ENCODE measurements at places on chromosomes 1 and 21.

GRCh38 chr1:117166076-117166475 is 44.5 kb upstream of the TRIM45 start:
- no peak for DNase-seq

DNA sequence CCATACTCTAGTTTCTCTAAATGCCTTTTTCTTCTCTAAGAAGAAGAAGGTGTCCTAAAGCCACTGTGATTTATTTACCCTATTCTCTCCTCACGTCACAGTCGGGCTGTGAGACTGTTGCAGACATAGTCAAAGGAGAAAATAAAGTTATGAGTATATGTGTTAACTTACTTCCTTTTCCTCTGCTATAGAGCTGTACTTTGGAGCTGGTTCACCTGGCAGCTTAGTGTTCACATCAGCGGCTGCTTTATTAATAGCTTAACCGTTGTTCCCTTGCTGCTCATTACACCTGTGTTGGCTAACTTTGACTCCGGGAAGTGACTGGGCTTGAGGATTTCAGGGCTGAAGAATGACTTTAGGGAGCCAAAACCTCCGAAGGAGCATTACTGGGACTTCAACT is 3.6 kb downstream of the PFKFB2 start:
- DNase-seq: no peak

DNA sequence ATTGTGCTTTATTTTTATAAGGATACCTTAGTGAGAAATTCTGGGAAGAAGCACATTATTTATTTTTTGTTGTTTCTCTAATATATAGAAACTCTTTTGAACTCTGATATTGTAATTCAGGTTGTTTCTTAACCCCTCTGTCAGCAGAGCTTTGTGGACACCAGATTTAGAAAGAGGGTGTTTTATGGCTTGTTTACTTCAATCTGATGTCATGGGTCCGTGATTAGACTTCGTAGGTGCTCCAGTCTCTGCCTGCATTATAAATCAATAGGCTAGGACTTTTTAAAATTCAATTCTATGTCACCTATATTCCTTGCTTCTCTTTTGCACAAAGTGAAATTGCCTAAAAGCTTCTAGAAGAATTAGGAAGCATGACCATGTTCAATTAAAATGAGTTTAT is 47.3 kb upstream of the CCDC190 start:
- no peak for DNase-seq

DNA sequence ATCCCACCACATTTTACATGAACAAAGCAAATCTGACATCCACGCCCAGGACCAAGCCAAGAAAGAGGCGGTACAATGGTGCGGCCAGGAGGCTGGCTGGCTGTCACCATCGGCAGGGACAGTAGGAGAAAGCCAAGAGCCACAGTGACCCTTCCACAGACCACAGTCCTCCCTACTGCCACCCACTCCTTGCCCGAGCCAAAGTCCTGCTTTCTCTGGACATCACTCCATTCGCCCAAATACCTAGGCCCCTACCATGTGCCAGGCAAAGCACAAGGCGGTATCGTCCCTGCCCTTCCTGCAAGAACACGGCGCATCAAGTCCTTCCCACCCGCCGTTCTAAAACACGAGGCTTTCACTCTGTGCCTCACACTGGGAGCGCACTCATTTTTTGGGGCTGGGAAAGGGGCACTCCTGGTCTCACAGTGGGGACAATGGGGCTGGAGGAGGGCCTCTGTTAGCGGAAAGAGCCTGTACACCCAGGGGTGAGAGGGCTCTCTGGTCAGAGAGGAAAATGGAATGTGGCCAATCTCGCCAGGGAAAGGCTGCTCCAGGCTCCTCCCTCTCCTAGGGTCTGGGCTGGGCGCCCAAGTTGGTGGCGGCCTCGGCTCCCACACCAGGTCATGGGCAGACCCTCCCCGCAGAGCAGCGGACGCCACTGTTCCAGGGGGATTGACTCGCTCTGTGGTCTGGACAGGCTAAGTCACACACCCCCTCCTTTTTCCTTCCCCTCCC is 26.5 kb downstream of the SSBP3 start:
- no peak for DNase-seq

DNA sequence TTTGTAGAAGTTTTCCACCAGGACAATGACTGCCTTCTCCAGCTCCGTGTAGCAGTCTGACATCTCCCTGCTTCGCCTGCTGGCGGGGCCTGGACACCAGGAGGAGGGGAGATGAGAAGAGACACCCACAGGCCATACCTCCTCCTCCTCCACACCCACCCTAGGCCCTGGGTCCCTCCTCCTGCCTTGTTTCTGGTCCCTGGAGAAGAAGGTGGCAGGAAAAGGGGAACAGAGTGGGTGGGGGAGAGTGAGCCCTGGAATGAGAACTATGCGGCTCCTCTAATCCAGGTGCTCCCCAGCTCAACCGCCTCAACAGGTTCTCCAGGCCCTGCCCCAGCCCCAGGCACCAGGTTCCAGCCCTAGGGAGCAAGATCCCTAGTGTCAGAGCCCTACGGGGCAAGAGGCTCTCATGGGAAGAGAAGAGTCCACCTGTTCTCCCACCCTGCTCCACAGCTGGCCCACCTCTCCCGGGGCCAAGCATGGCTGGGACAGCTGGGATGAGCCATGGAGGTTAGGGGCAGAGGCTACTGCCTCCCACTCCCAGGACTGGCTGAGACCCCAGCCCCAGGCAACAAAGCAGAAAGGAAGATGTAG is 4.8 kb downstream of the S100A16 start:
- DNase-seq: no peak

GRCh38 chr1:200338451-200338850 is 71.4 kb downstream of the ZNF281 start:
- no peak for DNase-seq

GRCh38 chr1:205024679-205025078 is 18.3 kb upstream of the CNTN2 start:
- no peak for DNase-seq

- no peak for DNase-seq
Observed at GRCh38 chr1:91545506-91546300, 45.1 kb downstream of the CDC7 start.

DNA sequence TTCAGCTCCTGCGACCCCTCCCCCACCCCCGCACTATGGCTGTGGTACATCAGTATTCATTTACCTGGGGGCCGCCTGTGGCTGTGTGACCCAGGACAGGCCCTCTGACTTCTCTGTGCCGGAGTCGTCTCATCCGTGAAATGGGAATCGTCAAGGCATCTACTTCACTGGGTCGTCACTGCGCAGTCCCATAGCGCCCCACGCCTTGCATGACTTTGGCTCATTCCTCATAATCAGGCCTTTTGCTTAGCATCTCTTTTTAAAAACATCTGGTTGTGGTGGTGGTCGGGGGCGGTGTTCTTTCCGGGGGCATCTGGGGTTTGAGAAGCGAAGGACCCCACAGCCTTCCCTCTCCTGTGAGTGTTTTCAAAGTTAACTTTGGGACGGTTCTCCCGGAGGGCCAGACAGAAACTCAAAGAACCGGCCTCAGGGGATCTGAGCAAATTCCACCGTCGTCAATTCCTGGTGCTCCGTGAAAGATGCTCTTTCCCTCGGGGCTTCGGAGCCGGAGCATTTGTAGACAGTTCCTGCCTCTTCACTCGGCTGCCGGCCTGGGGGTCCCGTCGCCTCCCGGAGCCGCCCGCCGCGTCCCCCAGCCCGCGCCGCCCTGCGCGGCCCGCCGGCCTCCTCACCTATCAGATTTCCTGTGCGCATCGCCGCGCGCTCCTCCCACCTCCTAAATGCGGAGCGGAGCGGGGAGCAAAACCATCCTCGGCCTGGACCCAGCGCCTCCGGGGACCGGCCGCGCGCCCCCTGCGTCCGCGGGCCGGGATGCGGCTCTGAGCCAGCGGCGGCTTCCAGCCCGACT is at the start of gene B3GALT5:
Gene B3GALT5 (plus strand): TSS at position 708 of the 808 bp plus-strand sequence. CDS start 47,620 bp downstream, outside the sequence.
- DNase-seq: peak; percentile 89

DNA sequence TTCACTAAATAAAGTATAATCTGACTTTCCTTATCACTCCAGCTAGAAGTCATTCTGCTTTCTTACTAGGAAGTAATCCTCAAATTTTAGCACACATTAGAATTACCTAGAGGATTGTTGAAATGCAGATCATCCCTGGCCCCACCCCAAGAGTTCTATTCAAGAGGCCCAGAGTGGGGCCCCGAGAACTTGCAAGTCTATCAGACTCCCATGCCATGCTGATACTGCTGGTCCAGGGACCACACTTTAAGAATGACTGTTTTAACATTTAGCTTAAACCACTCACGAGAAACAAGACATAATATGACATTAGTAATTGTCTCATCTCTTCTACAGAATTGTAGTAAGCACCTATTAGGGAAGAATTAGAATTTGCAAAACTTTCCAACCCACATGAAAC is 7.7 kb upstream of the SYNJ1 start:
- no peak for DNase-seq

GRCh38 chr1:32487182-32487581 is 22.3 kb downstream of the ZBTB8B start:
- no peak for DNase-seq

- DNase-seq: no peak
Observed at GRCh38 chr1:40352126-40352525, 21.4 kb upstream of the SMAP2 start.

- DNase-seq: no peak
Observed at GRCh38 chr1:102500758-102501157, 504.0 kb upstream of the OLFM3 start.

GRCh38 chr21:34082769-34083168 is 9.4 kb downstream of the MRPS6 start:
- DNase-seq: no peak

DNA sequence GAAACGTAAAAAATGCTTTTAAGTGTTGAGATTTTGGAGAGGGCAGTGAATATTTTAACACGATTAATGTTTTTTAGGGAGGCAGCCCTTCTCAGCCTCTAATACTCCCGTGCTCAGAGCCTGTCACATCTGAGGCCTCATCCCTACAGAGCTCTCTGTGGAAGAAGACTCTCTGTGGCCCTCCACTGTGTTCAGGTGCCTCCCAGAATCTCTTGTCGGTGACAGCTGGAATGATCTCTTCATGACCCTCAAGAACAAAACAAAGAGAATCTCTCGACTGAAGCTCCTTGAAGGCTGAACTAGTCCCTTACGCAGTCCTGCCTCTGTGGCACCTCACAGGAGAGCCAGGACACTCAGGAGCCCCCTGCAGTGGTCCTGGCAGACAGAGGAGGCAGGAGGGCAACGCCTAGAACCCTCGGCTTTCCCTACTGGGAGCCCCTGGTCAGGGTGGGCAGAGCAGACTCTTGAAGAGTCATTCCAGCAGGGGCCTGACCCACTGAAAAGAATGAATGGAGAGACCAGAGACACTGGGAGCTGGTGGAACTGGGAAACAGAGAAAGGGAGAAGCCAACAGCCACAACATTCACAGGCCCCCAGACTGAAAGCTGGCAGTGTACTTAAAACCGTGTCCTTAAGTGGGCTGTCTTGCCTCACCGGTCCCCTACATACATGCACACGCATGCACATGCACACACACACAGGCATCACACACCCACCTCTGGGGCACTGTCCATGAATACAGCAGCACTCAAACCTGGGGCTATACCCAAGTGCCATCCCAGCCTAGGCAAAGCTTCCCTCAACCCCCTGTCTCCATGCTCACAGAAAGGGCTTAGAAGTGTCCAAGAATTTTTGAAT is 67.5 kb upstream of the ANGPTL1 start:
- no peak for DNase-seq

DNA sequence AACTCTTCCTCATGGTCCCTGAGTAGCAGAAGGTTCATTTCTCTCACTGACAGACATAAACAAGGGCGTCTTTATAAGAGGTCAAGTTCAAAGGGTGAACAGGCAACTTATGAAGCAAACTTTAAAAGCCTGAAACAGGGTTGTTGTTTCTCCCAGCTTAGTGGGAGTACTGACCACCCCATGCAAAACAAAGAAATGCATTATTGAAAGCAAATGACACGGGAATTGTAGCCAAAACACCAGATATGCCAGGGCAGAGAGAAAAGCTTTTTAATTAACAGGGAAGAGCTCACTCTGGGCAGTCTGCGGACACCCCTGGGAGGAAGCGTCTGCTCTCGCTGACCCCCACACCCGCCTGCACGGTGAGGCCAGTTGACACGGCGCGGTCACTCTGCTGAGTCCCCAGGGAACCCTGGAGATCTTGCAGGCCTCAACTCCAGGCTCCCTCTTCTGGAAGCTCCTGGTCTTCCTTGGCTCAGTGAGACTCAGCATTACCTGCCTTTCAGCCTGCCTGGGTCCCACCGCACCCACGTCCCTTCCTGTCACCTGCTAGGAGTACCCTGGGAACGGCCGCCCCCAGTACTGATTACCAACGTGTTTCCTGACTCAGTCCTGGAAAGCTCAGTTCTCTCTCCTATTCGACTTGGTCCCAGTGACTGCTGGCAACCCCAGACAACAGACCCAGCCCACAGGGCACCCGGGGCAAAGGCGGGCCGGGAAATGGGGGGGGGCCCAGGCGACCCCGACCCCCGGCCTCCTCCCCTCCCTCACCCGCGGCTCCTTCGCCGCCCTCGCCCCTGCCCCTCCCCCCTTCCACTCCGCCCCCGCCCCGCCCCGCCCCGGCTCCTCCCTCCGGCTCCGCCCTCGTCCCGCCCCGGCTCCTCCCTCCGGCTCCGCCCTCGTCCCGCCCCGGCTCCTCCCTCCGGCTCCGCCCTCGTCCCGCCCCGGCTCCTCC is 972 bp downstream of the CFAP410 start:
- peak; percentile 80 for DNase-seq

DNA sequence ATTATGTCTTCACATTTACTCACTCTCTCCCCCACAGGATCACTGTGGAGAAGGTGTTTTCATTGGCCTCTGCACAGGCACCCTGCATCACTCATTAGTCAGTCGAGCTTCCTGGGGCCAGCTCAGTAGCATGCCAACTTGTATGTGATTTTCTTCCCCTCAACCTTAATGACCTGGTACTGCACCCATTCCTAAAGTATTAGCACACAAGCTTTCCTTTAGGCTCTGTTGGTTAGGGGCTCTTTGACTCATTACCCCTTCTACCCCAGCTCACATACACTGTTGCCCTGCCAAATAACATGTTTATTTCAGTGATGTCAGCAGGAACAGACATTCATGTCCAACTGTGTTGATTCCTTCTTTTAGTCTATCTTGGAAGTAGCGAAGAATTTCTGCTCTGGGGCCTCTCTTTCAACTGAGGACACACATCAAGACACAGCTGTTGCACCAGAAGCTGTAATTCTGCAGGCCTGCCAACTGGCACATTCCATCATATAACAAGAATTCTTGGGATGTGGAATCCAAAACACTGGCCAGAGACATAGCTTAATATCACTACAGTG is 603.5 kb upstream of the ADAMTS5 start:
- DNase-seq: no peak

DNA sequence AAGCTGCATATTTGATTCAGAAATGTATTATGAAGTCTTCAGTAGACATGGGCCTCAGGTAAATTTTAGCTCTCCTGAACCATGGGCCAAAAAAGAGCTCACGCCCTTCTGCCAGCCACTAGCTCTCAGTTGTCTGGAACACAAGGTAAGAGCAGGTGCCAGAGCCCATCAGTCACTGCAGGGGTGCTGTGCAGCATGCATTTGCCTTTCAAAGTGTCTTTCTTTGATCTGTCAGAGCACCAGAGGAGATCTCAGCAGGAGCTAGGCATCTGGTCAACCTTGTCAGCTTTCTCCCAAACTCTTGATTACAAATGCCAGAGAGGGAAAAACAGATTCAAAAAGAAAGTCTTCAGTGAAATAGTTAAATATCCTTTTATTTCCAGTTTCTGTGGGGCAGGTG is 332.3 kb downstream of the COL11A1 start:
- DNase-seq: peak; percentile 39

Data from mesendoderm (in vitro differentiated cells).